Stimulated activated CD4-positive, alpha-beta T cell treated with anti-CD3 and anti-CD28 coated beads, Interleukin-2, amount 100 ng/mL, for 4 hours (primary cell): ENCODE measurements at places on chromosomes 1 and 21.
A peak's percentile ranks its signal among the peaks of the same experiment; 100 is the strongest.

DNA sequence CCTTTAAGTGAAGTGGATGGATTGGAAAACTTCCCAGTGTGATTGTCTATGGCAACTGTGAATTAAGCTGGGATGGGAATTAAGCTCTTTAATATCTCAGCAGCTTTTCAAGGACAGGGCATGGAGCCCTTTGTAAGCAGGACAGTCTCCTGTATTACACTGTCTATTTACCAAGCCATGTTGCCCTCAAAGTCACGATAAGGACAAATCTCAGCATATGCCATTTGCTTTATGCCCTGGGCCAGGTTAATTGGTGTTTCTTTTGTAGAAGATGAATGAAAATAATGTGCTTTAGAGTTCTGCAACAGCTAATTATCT is 17.6 kb downstream of the UTP25 start:
- DNase-seq: no peak

GRCh38 chr21:26057477-26058170 is 112.9 kb downstream of the APP start:
- DNase-seq: no peak

DNA sequence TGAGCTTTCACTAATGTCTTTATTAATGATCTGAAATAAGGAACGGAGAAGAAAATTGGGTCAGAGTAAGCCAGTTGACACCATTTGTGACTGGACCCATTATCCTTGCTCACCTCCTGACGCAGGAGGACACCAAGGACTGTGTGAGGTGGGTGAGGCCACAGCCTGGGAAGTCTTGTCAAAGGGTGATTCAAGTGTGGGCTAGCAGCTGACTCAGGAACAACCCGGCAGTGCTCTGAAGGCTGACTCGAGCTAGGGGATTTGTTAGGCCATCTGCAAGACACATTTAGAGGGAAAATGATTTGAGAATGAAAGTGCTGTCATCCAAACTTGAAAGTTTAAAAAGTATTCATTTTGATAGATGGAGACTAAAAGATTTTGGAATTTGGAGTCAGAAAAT is 21.2 kb downstream of the PRRX1 start:
- no peak for DNase-seq

DNA sequence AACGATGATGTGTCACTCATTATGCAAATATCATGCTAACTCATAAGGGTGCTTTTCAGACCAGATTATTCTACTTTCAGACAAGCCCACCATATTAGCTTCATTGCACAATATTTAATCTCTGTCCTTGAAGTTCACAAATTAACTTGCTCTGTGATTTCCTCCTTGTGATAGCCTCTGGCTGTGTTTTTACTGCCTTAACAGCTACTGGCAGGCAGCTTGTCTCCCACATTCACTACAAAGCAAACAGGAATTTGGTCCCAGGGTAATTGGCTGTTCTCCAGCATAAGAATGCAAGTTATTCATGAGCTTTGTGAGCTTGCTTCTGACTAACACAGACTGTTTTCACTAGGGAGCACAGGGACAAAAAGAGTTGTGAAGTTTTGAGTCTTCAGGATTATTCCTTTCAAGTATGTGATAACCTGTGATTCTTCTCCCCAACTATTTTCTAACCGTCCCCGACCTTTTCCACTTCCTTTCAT is 87.9 kb upstream of the HMCN1 start:
- no peak for DNase-seq

GRCh38 chr1:243945727-243946126 is 95.7 kb upstream of the AKT3 start:
- no peak for DNase-seq

GRCh38 chr1:15949453-15950245 is 26.3 kb downstream of the ZBTB17 start:
- DNase-seq: peak; percentile 79

- no peak for DNase-seq
These were observed 597.2 kb upstream of the BRINP3 start for GRCh38 chr1:191074881-191075280.

DNA sequence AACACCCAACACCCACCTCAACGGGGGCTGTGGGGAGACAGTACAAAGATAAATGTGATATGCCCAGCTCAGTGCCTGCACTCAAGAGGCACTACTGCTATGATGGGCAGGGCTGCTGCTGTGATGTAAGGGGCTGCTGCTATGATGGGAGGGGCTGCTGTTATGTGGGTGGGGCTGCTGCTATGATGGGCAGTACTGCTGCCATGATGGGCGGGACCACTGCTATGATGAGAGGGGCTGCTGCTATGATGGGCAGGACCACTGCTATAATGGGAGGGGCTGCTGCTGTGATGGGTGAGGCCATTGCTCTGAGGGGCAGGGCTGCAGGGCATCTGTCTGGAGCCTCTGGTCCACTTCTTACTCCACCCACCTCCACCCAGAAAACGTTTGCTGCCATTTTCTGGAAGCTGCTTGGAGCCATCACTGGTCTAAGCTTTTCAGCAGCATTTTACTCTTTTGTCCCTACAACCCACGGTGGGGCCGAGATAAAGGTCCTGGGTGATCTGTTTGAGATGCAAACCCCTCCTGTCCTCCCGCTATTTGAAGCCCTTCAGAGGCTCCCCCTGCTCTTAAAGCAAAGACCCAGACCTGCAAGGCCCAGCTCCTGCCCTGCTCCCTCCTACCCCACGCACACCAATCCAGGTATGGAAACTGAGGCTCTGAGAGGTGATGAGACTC is 656.9 kb downstream of the PTPRU start:
- no peak for DNase-seq

DNA sequence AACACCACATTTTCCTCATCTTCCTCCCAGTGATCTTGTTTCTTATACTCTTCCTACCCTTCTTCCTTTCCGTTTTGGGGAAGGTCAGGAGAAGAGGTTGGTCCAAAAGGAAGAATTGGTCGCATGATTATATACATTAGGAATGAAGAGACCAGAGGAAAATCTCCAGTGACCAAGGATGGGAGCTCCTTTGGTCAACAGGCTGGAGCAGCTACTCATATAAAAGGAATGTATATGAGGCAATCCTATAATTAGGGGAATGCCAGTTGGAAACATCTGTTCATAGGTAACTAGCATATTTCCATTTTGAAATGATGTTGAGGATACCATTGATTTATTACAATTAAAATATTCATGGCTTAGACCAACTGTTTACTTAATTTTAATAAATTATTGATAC is 114.5 kb downstream of the LRRC40 start:
- no peak for DNase-seq

DNA sequence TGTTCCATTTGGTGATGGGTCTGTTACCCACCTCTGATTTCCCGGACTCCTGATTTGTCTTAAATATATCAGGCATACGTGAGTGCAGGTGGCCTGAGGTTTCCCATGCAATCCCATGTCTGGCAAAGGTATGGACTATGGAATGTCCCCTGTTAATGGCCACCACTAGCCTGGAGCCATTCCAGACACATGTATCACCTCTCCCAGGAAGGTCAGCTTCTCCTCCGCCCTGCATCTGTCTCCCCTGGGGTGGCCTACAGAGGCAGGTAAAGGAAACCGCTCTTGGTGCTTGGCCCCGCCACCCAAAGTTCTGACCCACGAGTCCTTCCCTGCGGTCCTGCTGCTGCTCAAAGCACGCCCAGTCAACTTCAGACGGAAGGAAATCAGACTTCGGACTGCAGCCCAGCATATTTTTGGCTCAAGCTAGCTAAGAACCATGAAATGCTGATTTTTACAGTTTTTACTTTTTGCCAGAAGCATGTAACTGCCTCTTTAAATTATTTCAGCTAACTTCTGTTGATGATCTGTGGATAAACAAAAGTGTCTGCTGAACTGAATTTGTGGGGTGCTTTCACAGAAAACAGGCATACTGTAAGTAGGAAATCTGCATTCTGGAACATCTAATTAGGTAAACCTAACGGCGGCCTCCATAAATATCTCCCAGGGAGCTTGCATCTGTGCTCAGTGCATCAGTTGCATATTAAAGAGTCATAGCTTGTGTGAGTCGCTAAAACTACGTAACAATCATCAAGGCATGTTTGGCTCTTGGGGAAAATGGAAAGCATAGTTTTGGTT is 105.9 kb downstream of the PCP4 start:
- no peak for DNase-seq
